A172 (cell line): ENCODE measurements at places on chromosomes 2 and 18. TPM values are rescaled to one million over a fixed set of nuclear protein-coding genes. Genes with fewer than 3 reads are reported as not detected.

Gene BMPR2
- total RNA-seq: 18.1 and 20.5 TPM in 2 replicates

Gene KIAA2012
- not detected in 2 replicates for total RNA-seq

Gene TRAPPC12
- total RNA-seq: 44.7 and 45.1 TPM in 2 replicates

Gene ATRAID
- total RNA-seq: 191 and 231 TPM in 2 replicates

Gene CNDP1
- not detected in 2 replicates for total RNA-seq

Gene UGT1A9
- total RNA-seq: not detected in 2 replicates

- no peak for DNase-seq
Observed at GRCh38 chr2:224151161-224151560, 112.1 kb upstream of the SERPINE2 start.

DNA sequence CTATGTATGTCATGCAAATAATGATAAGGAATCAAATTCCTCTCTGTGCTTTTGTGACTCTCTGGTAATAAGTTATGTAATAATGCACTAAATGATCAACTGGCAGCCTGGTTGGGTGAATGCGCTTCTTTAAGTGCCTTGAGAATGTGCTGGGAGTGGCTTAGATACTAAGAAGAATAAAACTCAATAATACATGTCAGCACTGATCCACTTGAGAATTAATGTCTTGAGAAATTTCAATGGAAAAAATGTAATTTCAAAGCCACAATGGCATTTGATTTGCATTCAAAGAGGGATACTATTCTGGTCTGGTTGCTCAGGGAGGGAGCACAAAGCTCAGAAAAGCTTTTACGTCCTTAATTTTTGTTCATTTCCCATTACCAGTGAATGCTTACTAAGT lies 137.7 kb upstream of the MMADHC start:
- DNase-seq: no peak

DNA sequence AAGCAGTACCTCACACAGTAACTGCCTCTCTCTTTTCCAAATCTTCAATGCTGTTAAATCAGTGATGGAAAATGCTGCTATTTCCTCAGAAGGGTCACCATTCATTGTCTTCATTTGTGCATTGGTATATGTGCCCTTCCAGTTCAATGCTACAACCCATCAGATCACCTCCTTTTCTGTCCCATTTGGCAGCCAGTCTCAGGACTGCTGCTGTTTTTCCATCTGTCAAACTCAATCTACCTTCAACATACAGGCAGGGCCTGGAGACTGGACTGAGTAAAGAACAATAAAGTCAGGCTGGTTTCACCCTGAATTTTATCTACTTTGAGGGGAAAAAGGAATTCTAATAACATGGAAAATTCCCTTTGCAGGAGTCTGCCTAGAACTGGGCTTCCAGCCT lies 17.9 kb downstream of the ZNF385B start:
- DNase-seq: no peak

GRCh38 chr2:3959372-3959771 lies 256.0 kb downstream of the DCDC2C start:
- DNase-seq: peak; percentile 38

GRCh38 chr2:220104871-220105351 lies 477.5 kb downstream of the SLC4A3 start:
- DNase-seq: peak; percentile 77

DNA sequence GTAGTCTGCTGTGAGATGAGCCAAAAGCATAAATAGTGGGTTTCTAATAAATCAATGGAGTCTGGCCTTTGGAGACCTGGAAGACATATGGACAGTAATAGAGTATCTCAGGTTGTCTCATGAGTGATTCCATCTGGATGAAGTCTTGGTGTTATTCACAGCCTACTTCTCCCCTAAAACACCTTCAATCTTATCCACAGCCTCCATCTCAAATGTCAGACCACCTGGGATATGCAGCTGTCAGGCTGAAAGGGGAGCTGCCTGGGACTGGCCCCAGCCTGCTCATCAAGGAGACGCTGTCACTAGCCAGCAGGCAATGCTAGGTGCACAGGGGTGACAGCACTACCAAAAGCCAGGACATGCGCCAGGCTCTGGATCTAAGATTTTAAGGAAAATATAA lies 684.0 kb upstream of the ZEB2 start:
- no peak for DNase-seq

DNA sequence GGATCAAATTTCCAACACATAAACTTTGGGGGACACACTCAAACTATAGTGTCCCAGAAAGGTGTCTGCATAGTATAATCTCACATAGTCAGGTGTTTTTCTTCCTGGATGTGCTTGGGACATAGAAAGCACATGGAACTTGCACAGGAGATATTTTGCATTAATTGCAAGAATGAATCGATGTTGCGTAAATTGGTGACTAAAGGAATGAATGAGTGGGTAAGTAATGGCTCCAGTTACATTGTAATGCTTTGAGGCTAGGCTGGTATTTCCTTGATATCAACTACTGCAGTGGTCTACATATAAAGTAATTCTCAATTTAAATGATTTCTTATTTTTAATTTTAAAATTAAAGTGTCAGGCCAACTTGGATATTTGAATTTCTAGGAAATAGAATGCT lies 53.4 kb downstream of the SH3RF3 start:
- no peak for DNase-seq

DNA sequence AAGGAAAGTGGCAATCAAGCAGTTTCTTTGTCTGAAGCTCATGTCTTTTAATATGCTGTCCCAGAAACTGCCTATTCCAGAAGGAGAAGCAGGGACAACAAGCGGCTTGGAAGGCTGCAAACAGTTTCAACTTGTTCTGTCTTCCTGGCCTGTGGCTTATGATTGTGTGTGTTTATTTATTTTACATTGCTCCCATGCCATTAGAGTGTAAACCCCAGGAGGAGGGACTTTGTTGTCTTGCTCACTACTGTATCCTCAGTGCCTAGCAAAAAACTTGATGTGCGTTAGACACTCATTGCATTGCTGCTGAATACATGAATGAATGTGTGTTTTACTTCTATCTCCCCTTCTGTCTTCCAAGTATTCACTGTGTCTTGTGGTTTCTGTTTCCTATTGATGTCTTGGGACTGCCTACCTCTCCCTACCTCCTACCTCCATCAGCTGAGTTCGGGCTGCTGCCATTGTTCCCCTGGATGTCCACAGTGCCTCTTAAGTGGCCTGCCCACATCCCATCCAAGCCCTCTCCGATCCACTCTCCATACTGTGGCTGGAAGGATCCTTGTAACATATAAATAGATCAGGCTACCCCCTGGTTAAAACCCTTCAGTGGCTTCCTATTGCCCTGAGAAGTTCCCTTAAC lies 261.4 kb downstream of the DYSF start:
- no peak for DNase-seq

DNA sequence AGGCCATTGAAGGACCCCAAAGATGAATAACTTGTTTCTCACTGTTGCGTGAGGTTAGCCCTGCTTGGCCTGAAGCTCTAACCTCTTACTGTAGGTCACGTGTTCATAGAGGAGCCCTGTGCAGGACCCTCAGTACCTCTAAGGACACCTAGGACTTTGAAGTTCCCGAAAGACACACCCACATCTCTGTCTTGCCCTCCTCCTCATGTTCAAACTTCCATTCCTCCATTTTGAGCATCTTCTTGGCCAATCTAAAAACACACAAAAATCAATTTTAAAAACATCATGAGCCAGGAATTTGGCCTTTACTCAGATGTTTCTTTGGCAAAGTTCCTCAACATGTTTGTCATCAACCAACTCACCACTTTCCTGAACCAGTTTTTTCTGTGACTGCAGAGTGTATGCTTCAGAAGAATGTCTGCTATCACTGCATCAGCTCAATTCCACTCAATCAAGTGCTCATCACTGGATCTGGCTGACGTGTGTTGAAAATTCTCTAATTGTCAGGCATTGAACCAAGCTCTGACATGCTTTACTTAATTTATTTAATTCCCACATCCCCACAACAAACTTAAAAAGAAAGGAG lies 101.6 kb downstream of the AP1S3 start:
- peak; percentile 55 for DNase-seq

- no peak for DNase-seq
Observed at GRCh38 chr18:45201489-45201888, 413.8 kb upstream of the SLC14A2 start.

- peak; percentile 59 for DNase-seq
Observed at GRCh38 chr2:48589170-48589767, 28.4 kb upstream of the GTF2A1L start.

GRCh38 chr2:221285148-221285547 lies 287.0 kb downstream of the EPHA4 start:
- no peak for DNase-seq

DNA sequence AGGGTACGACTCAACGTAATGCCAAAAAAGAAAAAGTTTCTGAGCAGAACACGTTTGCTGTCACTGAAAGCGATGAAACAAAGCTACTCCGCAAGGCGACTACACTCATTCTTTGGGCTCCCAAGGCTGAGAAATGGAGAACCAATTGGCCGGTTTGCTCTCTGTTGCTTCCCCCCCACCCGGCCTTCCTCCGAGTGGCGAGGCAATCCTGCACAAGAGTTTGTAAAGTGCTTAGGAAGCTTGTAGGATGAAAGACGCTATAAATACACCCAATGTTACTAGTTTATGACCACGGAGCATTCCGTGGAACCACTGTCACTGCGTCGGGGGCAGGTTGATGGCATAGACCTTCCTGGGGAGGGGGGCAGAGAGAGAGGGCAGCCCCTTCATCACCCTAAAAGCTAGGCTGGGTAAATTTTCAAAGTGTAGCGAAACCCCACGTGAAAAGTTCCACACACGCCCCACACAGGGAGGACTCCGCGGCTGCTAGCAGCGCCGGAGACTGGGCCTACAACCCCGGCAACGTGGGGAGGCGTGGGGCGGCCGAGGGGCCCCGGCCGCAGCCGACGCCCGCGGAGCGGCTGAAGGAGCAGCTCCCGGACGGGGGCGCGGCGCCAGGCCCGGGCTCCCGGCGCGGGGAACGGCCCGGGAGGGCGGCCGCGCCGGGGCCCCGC lies 915 bp downstream of the CUL3 start:
- peak; percentile 22 for DNase-seq

GRCh38 chr2:172953411-172953810 lies 122.2 kb upstream of the MAP3K20 start:
- no peak for DNase-seq

- DNase-seq: no peak
Observed at GRCh38 chr2:203669820-203670219, 36.6 kb upstream of the CD28 start.

- DNase-seq: peak; percentile 19
Observed at GRCh38 chr2:214465363-214466146, 54.7 kb downstream of the VWC2L start.

DNA sequence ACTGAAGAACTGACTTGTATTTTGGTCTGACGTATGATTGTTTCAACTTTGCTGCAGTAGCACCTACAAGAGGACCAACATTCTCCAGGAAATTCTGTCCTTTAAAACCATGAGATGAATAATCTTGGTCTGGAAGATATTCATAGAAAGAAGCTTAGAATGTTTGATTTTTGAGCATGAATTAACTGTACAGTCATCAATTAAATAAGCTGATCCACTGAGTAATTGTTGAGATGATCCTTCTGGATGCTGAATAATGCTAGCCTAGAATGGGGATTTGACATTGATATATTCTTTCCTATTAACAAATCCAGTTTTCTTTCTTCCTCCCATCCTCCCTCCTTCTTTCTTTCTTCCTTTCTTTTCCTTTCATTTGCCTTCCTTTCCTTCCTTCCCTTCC lies 39.0 kb upstream of the CDK5R2 start:
- no peak for DNase-seq

DNA sequence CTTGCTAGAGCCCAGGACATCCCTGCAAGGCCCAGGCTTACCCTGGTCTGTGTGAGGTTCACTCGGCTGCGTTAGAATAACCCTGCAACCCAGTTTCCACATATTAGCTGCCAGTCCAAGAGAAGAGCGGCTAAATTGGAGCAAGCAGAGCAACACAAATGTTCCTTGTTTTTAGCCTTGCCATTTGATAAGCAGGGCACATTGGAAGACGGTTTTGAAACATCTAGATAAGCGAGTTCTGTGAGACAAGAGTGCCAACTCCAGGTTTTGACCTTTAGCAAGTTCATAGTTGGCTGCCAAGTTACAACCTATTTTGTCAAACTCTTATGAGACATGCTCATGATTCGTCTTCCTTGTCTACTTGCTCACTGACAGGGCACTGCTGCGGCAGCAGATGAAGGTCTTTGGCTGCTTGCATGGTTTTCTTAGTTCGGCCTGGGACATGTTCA lies 23.5 kb downstream of the DPP4 start:
- no peak for DNase-seq

- no peak for DNase-seq
Observed at GRCh38 chr2:204081487-204082425, 145.2 kb downstream of the ICOS start.

GRCh38 chr2:37854676-37855282 lies 70.3 kb upstream of the RMDN2 start:
- DNase-seq: no peak

DNA sequence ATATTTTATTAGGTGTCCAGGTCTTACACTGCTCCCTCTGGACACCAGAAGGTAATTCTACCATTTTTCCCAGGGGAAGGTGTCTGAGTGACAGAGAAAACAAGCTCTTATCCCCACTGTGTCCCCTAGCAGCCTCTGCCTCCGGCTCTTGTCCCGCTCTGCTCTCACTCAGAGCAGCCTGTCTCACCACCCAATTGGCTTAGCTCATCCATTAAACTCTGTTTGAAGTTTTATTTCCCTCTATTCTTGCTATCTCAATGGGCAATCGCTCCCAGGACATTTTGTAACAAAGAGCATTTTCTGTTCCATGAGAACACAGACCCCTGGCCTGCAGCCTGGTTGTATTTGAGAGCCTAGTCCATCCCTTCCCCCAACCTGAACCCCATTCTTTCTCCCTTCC lies 90.6 kb upstream of the LDAH start:
- DNase-seq: no peak

- no peak for DNase-seq
Observed at GRCh38 chr2:178892751-178893625, 85.8 kb upstream of the TTN start.

DNA sequence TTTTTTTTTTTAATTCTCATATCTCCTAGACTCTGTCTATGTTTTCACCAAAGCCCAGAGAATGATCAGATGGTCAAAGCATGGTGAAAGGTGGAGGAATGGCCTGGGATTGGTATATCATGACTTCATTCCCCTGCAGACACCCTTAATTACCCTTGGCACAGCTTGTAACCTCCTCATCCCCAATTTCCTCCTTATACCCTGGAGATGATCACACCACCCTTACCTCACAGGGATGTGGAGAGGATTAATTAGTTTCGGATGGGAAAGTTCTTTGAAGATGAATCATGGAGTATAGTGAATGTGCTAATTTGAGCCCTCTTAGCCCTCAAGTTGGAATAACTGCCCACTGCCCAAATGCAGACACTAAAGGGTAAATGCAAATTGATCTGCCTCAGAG lies 138.0 kb upstream of the LYPD6 start:
- DNase-seq: peak; percentile 54

GRCh38 chr2:10423400-10423774 lies 24.7 kb downstream of the ODC1 start:
- no peak for DNase-seq

- DNase-seq: peak; percentile 86
Observed at GRCh38 chr2:163626639-163627109, 109.1 kb downstream of the FIGN start.

DNA sequence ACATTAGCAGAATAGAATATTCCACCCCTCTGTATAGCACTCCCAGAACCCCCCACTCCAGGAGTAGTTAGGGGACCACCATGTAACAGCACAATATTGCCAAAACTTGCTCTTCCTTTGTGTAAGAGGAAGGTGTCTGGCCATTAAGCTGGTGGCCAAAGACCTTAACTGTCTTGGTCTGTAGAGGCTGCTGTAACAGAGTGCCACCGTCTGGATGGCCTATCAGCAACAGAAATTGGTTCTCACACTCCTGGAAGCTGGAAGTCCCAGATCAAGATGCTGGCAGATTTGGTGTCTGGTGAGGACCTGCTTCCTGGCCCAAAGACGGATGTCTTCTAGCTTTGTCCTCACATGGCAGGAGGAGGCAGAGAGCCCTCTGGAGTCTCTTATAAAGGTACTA lies 61.6 kb upstream of the TGFA start:
- DNase-seq: no peak

- no peak for DNase-seq
Observed at GRCh38 chr2:56583796-56584315, 400.1 kb downstream of the CCDC85A start.
